ENCODE measurements at places on chromosomes 2 and 18.
A peak's percentile ranks its signal among the peaks of the same experiment; 100 is the strongest.

DNA sequence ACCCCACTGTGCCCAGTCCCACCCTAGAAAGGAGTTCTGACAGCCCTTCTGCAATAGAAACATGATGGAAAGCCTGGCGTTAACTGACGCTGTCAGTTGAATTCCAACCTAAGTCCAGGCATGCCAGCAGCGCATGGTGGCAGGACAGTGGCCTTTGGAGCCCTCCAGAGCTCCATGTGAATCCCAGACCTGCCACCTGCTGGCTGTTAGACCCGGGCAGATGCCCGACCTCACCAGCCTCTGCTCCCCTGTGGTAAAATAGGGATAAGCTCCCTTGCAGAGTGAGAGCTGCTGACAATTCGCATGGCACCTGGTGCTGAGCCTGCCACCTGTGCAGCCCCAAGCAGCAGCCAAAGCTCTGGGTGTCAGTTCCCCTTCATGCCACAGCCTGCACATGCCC lies 138.6 kb downstream of the LOXHD1 start:
- peak; percentile 70 for DNase-seq

DNA sequence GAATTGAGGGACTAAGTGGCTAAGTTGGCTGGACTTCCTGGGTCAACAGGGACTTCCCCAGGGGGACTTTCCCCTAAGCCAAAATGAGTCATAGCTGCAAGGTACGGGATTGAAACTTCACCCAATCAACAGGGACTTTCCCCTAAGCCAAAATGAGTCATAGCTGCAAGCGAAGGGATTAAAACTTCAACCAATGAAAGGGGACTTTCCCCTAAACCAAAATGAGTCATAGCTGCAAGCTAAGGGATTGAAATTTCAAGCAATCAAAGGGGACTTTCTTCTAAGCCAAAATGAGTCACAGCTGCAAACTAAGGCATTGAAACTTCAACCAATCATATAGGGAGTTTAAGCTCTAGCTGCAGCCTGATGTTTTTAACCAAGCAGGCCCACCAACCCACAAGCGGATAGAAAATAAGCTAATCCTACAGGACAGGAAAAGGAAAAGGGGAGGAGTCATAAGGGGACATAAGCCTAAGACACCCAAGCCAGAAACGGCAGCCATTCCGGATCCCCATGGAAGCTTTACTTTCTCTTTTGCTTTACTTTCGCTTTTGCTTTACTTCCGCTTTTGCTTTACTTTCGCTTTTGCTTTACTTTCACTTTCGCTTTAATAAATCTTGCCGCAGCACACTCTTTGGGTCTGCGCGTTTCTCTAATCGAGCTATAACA lies 1375.4 kb upstream of the CELF4 start:
- no peak for DNase-seq

- no peak for DNase-seq
Measured at GRCh38 chr2:224959556-224959955, 82.7 kb downstream of the DOCK10 start.

- no peak for DNase-seq
Measured at GRCh38 chr2:130391872-130392670, 36.2 kb downstream of the PTPN18 start.

DNA sequence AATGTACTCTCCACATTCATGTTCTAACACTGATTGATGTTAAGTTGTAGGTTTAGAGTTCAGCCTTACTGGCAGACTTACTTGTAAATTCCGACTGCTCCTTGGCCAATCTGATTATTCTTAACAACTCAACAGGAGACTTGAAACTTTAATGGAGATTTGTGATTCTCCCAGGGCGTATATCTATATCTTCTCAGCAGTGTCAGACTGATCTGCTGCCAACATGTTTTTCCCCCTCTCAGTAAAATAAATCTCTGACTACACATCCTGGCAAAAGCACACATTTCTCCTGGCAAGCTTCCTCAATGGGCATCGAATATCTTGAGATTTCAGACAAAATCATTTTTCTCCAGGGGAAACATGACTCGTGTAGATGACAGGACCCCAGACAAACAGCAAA lies 1041.2 kb downstream of the DPP10 start:
- no peak for DNase-seq

DNA sequence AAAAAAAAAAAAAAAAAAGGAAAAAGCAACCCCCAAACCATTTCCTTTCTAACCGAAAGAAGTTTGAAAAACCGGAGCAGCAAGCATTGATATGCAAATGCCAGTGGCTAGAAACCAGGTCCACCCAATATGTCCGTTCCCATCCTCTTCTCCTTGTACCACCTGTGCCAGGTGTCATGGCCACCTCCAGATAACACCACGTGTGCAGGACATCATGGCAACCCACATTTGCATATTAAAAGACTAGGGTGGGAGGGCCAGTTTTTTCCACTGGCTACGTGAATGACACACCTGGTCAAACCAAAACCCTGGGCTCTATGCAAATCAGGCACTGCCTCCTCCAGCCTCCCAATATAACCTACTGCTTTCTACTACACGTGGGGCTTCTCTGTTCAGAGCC lies 303.3 kb upstream of the GULP1 start:
- no peak for DNase-seq

- DNase-seq: no peak
Measured at GRCh38 chr2:235642446-235643098, 148.7 kb downstream of the AGAP1 start.

GRCh38 chr2:126704434-126705160 lies 48.6 kb downstream of the GYPC start:
- no peak for DNase-seq

DNA sequence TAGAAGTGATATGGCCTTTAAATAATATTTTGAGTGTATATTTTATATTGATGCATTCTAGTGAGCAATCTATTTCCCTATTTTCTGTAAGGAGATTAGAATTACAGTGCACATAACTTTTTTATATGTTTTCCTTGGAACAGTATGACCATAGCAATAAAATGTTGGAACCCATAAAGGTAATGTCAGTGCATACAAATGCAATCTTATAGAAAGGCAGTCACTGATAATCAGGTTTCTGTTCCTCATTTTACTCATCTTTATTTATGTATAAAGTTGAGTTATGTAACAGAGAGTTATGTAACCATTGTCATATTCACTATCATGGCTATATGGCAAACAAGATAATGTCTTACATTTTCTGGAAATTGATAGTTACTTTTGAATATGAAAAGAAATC lies 179.9 kb upstream of the NETO1 start:
- DNase-seq: no peak

GRCh38 chr2:117745537-117745936 lies 69.0 kb upstream of the DDX18 start:
- DNase-seq: peak; percentile 10

GRCh38 chr2:43101751-43102150 lies 124.7 kb downstream of the ZFP36L2 start:
- no peak for DNase-seq

- DNase-seq: no peak
Measured at GRCh38 chr2:31197166-31197565, 20.1 kb downstream of the CAPN14 start.

DNA sequence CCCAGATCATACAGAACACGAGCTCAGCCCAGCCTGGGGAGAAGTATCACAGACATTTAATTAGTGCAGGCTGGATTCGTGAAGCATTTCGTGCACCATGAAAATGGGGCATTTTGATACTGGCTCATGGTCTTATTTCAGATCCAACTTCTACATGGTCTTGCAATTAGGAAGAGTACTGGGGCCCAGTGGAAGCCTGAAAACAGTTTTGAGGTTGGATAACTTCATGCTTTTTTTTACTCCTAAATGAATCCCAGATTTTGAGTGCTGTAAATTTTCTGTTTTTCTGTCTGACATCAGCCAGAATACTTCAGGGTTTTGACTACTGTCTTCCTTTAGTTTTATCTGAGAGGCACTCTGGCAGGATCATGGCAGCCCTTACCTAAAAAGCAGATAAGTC lies 160.1 kb downstream of the GFPT1 start:
- DNase-seq: no peak

- DNase-seq: no peak
Measured at GRCh38 chr18:513826-514530, 13.5 kb upstream of the COLEC12 start.

DNA sequence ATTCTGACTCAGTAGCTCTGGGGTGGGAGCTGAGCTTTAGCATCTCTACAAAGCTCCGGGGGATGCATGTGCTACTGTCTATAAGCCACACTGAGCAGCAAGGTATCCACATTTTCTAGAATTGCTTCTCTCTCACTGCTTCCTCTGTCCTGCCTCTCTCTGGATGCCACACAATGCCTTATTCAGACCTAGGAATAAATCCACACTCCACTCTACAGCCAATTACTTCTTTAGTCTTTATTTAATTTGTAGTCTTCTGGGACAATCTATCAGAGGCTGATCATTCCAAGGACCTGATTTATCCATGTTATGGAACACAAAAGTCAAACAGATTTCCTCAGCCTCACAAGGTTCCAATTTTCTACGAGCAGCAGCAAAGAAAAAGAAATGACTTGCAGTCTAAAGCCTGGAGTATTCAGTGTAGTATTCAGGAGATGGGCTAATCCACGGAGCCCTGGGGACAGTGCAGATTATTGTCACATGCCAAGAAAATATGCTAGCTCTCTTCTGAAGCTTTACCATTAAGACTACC lies 4.4 kb downstream of the BCL2 start:
- DNase-seq: no peak

- DNase-seq: no peak
Measured at GRCh38 chr18:36408606-36409005, 111.1 kb downstream of the FHOD3 start.

- peak; percentile 90 for DNase-seq
Measured at GRCh38 chr2:232927793-232928550, 57.9 kb downstream of the SNORC start.

DNA sequence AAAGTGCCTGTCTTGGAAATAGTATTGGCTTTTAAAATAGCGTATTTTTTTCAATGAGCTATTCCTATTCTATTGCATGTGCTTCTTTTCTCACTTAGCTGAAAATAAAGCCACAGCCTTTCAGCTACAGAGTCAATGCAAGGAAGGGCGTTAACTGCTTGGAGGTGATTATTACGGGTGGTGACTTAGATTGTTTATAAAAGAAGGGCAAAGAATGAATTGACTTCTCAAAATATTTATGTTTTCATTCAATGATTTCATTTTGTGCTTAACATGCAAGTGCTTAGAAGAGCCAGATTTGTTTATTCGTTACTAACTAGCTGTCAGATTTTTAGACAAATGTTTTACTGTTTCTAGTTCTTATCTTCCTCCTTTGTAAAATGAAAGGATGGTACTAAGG lies 2.8 kb upstream of the CHN1 start:
- no peak for DNase-seq

GRCh38 chr18:21387886-21388285 lies 145.9 kb downstream of the GREB1L start:
- no peak for DNase-seq

- no peak for DNase-seq
Measured at GRCh38 chr2:227150222-227150936, 13.6 kb downstream of the COL4A4 start.

DNA sequence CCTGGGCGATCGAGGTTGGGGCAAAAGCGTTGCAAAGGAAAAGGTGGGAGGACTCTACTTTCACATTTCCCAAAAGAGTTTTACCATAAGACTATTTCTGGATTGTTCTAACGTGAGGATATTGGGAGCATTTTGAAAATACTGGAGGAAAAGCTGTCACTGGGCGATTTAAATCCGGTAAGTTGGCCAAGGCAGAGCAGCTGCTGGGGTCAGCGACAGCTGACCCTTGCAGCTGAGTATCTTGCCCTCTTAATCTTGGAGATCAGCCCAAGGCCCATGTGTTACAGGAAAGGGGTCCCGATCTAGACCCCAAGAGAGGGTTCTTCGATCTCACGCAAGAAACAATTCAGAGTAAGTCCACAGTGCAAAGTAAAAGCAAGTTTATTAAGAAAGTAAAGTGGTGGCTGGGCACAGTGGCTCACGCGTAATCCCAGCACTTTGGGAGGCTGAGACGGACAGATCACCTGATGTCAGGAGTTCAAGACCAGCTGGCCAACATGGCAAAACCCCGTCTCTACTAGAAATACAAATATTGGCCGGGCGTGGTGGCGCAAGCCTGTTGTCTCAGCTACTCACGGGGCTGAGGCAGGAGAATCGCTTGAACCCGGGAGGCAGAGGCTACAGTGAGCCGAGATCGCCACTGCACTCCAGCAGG lies 964 bp upstream of the ST3GAL5 start:
- DNase-seq: peak; percentile 45
